ENCODE measurements at places on chromosomes 3 and 15.

DNA sequence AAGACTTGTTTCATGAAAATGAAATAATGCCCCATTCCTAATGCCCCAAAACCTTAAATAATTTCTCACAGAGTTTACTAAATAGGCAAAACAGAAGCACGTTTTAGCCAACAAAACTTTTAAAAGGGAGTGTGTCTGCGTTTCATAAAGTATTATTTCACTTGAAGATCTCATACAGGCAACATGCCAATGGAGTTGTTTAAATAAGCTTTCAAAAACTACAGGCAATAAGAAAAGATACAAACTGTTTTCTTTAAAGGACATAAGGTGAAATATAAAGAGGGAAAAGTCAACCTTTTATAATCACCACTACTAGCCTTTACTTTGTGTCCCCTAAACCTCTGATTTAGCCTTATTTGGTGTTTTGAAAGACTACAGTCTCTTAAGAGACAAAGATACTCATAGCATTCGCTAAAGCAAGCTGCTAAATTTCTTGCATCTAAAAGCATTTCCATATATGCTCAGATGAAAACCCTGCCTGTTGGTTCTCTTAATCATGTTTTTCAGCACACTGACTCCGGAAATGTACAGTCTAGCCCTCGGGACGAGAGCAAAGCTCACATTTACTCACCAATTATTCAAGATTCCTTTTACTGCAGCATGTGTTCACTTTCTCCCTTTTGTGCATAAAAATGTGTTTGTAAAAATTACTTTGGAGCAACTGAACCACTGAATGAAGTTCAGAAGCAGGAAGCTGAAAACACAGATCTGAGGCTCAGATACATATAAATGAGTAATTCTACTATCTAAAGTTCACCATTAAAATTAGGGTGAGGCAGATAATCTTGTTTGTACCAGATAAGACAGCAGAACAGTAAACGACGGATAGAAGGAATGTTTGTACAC, 119.0 kb downstream of the GOLIM4 start:
- no peak for DNase-seq

DNA sequence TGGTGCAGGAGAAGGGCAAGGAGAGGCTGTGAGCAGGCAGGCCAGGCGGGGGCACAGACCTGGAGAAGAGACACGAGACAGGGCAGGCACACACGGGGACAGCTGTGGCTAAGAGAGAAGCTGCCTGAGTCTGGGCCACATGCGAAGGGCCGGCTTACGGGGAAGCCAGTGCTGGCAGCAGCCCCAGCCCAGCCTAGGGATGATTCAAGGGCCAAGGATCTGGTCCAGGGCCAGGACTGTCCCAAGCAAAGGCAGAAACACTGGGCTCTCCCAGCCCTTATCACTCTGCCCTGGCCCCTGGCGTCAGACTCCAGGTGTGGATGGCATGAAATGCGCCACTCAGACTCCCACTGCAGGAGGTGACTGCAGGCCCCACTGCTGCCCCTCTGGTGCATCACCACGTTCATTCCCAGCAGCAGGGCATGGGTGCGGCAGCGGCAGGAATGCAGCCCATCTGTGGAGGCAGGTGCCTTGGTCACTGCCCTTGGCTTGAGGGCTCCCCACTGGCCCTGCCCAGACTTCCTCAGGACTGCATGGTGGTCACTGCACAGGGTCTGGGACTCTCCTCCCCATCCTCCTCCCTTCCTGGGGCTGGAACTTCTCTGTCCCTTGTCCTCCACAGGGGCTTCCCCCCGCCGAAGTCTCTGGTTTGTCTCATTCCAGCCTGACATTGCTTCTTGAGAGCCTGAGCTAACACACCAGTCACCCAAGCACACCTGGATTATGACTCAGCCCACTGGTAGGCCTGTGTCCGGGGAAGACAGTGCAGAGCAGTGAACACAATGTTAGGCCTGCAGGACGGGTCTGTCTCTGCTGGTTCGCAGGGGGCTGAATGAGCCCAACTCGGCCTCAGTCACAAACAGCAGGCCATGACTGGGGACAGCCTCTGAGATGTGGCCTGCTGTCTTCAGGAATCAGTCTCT, 69.3 kb downstream of the TBC1D2B start:
- DNase-seq: no peak

GRCh38 chr3:171944118-171945016, 95.0 kb upstream of the FNDC3B start:
- DNase-seq: peak; percentile 49

GRCh38 chr3:179304605-179305004, 18.2 kb upstream of the ZNF639 start:
- DNase-seq: no peak

DNA sequence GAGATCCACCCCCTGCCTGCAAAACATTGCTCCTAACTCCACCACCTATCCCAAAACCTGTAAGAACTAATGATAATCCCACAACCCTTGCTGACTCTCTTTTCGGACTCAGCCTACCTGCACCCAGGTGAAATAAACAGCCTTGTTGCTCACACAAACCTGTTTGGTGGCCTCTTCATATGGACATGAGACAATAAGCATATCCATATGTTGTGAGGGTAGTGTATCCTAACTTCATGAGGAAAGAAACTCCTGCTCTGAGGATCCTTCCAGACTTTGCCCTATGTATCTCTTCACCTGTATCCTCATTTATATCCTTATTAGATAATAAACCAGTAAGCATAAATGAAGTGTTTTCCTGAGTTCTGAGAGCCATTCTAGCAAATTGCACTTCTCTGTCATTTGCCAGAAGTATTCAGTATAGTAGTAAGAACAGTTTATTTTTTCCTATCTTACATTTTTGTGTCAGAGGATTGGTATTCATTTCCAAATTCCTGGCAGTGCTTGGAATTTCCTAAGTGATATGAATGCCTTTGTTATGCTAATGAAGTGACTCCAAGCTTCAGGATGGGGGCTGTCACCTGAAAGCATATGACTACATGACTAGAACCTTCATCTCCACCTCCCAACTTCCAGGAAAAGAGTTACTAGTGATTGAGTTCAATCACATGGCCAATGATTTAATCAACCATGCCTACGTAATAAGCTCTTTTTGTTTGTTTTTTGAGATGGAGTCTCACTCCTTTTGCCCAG, 30.2 kb downstream of the TTBK2 start:
- peak; percentile 97 for DNase-seq

DNA sequence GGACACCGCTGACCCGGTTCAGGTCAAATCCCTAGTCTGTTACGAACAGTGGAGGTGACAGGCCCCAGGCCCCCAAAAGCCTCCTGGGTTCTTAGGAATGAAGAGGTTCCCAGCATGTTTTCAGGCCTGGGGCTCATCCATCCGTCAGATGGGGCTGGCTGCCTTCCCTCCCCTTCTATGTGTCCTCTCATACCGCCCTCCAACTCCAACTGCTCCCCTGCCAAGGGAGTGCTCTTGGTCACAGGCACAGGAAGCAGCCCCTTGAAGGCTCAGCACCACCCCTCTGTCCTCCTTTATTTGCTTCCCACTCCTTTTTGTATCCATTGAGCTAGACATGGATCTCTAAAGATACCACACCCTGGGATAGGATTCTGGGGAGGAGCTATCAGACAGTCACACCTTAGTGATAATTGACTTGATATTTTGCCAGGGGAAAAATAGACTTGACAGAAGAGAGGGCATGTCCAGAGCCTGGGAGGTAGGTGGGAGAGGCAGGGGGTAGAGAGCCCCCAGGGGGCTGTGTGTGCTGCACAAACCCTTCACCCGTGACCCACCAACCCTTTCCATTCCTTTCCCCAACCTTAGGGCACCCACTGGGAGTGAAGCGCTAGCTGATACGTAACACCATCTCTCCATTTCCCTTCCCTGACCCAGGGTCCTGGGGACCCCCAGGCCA, 10.7 kb upstream of the CSPG4 start:
- DNase-seq: no peak

GRCh38 chr15:37044915-37045648, 55.3 kb downstream of the MEIS2 start:
- no peak for DNase-seq

- DNase-seq: peak; percentile 51
Measured at GRCh38 chr15:30859091-30859874, 44.4 kb upstream of the FAN1 start.

DNA sequence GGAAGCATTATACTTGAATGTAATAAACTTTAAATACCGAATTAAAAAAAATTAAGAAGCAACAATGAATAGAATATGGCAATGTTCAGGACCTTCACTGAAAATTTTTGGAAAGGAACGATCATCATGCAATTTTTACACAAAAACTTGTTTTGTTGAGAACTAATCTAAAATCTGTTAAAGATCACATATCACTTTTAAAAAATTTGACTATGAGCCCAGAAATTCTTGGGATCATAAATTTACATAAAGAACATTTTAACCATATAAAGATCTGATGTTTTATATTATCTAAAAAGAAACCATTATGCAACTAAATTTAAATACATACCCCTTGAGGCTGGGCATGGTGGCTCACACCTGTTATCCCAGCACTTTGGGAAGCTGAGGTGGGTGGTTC, 76.2 kb upstream of the MELTF start:
- no peak for DNase-seq

DNA sequence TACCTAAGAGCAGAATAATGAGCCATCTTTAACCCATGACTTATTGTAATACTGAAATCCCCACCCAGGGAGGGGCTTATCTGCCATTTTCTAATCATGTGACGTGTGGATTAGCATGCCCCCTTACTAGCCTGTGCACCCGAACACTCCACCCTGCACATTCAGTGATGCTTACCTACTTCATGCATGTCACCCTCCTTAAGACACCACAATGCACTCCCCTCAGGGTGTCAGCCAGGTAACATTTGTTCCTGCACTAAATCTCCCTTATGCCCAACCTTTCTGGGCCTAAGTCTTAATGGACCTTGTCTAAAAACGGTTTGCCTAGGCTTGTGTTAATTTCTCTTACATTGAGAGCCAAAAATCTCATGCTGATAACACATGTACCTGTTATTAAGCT, 336.6 kb downstream of the OCA2 start:
- no peak for DNase-seq

GRCh38 chr3:27590437-27591298, 106.5 kb upstream of the SLC4A7 start:
- DNase-seq: peak; percentile 92

DNA sequence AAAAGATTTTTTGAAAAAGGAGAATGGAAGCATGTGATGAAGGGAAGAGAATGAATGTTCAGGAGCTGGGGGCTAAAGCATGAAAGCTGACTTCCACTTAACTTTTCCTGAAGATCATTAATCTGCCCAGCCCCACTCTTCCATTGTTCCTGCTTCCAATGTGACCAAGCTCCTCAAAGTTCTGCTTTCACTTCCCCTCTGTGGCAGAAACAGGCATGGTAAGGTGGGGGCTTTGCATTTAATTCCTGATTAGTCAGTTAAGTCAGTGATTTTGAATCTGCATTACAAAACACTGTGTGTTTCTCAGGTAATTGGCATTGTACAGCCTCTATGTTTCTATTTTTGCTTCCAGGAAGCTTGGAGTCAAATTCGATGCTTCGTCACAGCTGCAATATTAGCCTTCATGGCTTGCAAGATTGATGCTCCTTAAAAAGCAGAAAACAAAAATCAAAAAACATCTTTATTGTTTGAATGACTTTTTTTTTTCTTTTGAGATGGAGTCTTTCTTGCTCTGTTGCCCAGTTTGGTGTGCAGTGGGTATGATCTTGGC, 7.3 kb upstream of the TM6SF1 start:
- peak; percentile 46 for DNase-seq

- no peak for DNase-seq
Measured at GRCh38 chr3:143226678-143227291, 107.2 kb downstream of the CHST2 start.

Data from dermis blood vessel endothelial cell (primary cell).